Tibial nerve (tissue), 4 donors: ENCODE measurements at places on chromosomes 11 and 22. TPM values are rescaled to one million over a fixed set of nuclear protein-coding genes. Genes with fewer than 3 reads are reported as not detected.

The WNT11 gene
- total RNA-seq: 33.9 TPM

The FAM83F gene
- 8.2 TPM for total RNA-seq

The LRRC10B gene
- 1.1 TPM for total RNA-seq

The ISX gene
- total RNA-seq: not detected

The TOMT gene
- not detected for total RNA-seq

The TUB gene
- 11.8 TPM for total RNA-seq

The BLID gene
- 7.0 TPM for total RNA-seq

The P2RY2 gene
- total RNA-seq: 6.8 TPM

The CYP2D6 gene
- 0.84 TPM for total RNA-seq

The SESN3 gene
- total RNA-seq: 64.5 TPM

The TSG101 gene
- 96.6 TPM for total RNA-seq

DNA sequence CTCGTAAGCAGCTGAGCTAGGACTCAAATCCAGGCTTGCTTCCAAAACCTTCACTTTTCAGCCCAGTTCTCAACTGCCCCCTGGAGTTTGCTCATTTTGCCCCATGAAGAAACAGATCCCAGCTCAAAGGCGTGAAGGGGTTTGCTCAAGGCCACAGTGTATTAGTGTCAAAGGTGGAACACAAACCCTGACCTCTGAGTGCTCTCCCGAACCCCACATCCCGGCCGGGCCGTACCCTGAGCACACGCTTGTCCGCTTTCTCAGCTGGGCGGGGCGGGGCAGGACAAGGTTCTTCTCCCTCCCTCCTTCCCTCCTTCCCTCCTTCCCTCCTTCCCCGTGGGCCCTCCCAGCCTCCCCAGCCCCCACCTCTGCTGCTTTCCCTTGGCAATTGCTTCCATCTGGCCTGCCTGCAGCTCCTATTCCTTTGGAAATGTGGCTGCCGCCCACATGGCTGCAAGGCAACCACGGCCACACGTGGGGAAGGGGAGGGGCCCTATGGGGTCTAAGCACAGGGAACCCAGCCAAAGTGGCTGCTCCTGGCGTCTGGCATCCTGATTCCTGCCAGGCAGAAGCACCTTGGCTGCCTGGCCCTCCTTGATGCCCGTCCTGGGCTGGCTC, 4.1 kb downstream of the ST3GAL4 start:
- DNase-seq: peak; percentile 85

DNA sequence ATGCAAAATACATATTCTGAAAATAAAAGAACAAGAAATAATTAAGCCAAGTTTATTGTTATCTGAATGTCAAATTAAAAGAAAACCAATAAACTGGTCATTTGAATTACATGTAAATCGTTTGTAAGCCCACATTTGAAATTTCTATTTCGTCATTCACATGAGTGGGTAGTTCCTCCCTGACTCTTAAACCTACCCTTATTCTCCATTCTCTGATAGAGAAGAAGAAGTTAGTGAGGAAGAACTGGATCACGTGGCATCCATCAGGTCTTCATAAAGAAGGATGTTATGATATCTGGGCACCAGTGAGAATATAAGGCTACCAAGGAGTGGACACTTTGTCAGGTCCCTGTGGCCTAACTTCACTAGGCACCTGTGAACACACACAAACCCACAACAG, 328.1 kb downstream of the OPCML start:
- DNase-seq: no peak

DNA sequence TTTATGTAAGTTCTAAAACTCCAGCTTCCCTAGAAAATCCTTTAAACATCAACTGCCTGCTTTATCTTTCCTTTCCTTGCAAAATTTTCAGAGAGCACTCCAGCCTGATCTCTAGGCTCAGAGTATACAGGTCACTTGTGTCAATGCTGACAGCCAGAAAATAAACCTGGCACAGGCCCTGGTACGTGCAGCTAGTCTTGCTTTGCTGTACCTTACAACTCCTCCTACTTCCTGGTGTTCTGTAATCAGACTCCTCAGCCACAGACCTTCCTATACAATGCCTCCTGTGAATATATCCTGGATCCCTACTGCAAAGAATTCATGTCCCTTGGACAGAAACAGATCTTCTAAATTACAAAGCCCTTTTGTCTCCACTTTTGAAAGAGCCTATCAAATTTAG, 24.2 kb upstream of the TMEM123 start:
- DNase-seq: no peak

GRCh38 chr11:762421-763072, 14.7 kb downstream of the GATD1 start:
- no peak for DNase-seq

GRCh38 chr11:100354736-100355135, 332.4 kb upstream of the ARHGAP42 start:
- DNase-seq: no peak

DNA sequence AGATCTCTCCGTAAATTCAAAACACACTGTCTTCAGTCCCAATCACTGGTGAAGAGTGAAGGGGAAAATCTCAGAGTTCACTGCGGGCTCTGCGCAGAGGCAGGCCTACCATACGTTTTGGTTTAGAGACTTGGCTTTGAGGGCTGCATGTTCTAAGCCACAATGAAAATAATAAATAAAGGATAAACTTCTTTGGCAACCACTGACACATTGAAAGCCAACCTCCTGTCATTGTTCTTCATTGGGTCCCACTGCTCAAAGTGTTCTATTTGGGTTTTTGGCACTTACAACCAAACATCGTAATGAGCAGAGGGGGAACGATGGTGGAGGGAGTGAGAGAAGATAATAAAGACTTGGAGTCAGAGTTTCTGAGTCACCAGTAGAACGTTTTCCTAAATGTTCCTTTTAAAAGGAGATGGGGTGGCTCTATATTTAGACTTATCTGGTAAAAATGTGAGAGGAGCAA, 472.9 kb downstream of the SOX6 start:
- DNase-seq: no peak

GRCh38 chr11:67116758-67117105, 2.3 kb upstream of the KDM2A start:
- DNase-seq: no peak

- no peak for DNase-seq
Observed at GRCh38 chr22:38952281-38952993, 5.0 kb upstream of the APOBEC3A start.

- DNase-seq: peak; percentile 51
Observed at GRCh38 chr22:36301384-36301828, 48.5 kb downstream of the APOL1 start.

GRCh38 chr11:57801183-57801485, 39.5 kb downstream of the CTNND1 start:
- DNase-seq: no peak

GRCh38 chr22:49760630-49761571, 66.8 kb downstream of the BRD1 start:
- DNase-seq: no peak

- DNase-seq: no peak
Observed at GRCh38 chr11:113045146-113045545, 83.9 kb downstream of the NCAM1 start.

GRCh38 chr11:1656061-1656441, 26.5 kb downstream of the KRTAP5-5 start:
- DNase-seq: no peak

GRCh38 chr11:71449596-71449995, 1.4 kb upstream of the DHCR7 start:
- DNase-seq: no peak

GRCh38 chr11:15737320-15737719, 619.0 kb downstream of the SOX6 start:
- DNase-seq: no peak

DNA sequence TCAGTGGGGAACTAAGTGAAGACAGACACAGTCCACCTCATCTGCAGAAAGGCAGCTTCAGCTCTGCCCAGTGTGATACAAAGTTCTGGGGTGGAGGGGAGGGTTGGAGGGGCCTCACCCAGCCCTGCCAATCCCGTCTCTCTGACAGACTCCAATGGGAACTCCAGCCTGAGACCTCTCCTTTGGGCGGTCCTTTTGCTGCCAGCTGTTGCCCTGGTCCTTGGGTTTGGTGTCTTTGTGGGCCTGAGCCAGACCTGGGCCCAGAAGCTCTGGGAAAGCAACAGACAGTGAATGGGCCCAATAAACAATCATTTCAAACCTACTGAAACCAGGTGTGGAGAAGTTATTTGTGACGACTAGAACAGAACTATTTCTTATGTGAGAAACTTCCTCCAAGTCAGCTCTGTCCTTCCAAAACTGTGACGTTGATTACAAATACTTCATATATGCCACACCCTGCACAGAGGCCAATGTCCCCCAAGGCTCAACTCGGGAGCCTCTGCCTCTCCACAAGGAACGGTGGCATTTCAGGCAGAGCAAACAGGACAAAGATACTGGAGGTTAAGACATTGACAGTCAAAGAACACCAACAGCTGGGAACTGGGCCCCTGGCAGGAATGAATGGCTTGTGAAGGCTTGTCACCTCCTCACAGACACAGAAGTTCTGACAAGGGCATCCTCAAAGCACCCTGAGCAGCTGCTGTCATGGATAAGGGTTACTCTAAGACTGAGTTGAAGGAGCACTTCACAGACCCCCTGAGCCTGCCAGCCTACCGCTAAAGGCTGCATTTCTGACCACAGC, 8.2 kb downstream of the ZP1 start:
- no peak for DNase-seq

GRCh38 chr11:12253843-12254281, 123.5 kb upstream of the PARVA start:
- DNase-seq: no peak

DNA sequence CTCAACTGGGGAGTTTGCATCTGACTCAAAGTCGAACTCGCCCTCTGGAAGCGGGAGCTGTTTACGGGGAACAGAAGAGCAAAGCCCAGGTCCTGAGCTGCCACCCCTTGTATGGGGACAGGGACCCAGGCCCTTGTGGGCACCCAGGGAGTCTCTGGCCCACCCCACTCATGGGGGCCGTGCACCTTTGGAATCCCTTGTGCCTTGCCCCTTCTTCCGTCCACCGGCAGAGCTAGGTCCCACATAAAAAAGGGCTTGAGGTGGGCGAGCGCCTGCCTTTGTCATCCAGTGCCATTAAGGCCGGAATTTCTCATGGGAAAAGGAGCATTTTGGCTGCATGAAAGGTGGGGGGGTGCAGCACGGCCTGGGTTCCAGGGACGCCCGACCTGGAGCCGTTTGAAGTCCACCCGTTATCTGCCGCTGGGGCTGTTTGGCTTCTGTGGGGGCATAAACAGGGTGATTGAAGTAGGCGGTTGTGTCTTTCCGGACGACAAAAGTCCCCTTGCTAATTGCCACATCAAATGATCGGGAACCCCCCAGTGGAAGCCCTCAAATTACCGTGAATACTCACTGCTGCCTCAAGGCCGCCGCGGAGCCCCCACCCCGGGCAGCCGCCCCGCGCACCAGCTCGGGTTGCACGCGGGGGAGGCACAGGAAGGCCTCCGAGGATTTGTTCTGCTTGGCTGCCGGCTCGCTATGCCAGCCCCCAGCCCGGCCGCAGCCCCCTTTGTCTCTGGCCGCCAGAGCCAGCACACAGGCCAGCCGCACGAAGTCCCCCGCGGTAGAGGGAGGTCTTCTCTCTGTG, 49.0 kb upstream of the FGF3 start:
- no peak for DNase-seq

DNA sequence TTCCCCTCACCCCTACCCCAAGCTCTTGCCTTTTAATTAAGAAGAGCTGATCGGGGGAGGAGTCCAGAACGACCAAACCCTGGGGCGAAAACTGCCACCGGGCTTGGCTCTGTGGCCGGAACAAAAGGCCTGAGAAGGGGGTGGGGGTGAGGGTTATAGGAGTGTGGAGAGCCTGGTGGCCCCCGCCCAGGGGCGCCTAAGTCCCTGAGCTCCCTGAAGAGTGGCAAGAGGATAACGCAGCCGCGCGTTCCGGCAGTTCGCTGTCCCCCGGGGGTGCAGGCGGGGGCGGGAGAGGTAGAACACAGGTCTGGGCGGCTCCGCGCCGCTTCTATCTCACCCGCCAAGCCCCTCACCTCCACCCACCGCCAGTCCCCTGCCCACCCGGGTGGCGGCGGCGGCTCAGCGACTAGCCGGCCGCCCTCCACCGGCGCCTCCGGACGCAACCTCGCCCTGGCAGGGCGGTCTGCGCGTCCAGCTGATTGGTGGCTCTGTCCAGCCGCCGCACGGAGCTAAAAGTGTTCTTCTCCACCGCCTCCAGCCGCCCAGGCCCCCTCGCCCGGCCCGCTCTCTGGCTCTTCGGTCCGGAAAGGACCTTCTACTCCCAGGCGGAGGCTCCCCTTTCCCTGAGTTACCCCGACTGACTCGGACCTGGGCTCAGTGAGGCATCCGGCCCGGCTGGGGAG, 18.7 kb upstream of the BDNF start:
- DNase-seq: no peak

GRCh38 chr11:1869427-1870325, 16.8 kb downstream of the LSP1 start:
- no peak for DNase-seq

DNA sequence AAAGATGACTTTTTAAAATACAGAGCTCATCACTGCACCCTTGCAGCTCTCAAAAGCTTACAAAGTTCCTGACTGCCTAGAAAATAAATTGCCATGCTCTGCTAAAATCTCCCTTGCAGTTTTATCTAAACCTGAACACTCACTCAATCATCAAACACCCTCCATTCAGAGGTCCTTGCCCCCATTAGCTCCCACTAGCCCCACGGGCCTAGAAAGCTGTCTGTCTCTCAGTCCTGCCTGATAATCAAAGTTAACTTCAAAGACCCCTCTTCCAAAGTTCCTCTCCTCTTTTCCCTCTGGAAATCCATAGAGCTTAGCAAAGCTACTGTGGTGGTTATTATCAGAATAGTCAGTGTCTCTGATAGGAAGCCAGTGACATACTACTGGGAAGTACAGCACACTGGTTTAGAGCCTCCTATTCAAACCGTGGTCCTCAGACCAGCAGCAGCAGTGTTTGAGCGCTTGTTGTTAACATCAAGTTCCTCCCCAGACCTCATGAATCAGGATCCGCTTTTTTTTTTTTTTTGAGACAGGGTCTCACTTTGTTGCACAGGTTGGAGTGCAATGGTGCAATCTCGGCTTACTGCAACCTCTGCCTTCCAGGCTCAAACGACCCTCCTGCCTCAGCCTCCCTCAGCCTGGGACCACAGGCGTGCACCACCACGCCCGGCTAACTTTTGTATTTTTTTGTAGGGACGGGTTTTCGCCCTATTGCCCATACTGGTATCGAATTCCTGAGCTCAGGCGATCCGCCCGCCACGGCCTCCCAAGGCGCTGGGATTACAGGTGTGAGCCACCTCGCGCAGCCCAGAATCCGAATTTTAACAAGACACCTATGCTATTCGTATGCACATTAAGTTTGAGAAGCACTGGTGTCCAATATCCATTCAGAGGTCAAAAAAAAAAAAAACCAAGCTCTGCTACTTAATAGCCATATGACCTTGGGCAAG, 1.2 kb downstream of the NDUFC2 start:
- DNase-seq: no peak

DNA sequence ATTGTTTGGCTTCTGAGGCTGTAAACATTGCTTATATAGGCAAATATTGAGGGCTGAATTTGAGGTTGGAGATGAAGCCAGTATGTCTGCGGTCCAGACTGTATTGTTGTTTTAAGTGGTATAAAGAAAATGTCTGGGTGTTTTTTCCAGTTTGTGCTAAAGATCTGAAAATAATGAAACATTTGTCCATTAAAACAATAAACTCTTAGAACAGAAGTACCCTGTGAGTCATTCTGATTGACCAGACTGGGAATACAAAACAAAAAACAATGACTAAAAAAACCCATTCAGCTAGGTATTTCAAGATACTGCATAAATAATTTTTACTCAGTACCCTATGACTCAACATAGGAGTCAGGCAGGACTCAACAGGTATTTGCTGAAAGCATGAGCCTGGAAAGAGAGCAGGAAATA, 20.4 kb downstream of the ALKBH8 start:
- no peak for DNase-seq
